Umbilical cord (tissue), 2 donors: ENCODE measurements at places on chromosomes 4 and X.

GRCh38 chrX:46681849-46682248 is 77.1 kb downstream of the SLC9A7 start:
- peak; percentile 25 for DNase-seq

- no peak for DNase-seq
These were observed 196.9 kb downstream of the NSUN7 start for GRCh38 chr4:40946652-40947051.

DNA sequence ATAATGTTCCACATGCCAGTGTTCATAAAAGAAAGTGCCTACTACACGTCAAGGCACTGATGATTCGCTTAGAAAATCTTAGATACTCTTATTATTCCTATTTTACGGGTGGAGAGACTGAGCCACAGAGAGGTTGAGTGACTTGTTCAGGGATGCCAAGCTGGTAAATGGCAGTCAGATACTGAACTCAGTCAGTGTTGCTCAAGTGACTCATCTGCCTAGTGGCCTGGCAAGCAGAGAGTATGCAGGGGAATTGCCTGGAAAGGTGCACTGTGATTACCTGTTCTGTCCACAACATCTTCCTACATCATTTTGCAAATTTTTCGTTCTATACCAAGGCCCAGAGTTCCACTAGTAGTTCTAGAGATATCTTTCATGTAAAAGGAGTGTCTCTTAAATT is 68.4 kb downstream of the RAPGEF2 start:
- no peak for DNase-seq

GRCh38 chrX:47523713-47524166 is 37.3 kb upstream of the ARAF start:
- DNase-seq: no peak

DNA sequence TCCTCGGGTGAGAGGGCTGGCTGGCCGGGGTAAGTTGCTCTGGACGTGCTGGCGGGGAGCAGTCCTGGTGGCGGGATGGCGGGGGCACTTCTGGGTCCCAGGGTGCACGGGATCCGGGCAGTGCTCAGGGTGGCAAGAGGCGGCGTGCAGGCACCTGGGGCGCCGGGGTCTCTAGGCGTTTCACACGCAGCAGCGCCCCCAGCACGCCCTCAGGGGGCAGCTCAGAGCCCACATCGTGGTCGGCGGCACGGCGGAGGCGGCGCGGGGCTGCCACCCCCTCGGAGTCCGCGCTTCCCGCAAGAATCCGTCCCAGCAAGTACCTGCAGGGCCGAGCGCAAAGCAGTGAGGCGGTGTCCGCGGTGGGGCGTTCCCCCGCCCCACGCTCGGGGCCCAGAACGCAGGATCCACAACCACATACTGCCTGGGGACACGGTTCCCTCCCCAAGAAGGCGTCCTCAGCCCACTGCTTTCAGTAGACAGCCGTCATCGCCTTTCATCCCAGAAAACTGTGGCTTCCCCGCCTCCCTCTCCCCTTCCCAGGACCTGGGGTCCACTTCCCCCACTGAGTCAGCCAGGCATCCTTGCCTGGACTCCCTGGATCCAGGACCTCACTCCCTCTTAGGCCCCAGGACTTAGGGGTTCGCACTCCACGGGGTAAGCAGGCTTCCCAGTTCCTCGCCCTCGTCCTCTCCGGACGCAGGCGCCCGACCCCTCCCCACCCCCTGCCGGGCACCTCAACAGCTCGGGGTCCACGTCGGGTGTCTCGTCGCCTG is 4.1 kb downstream of the PCSK1N start:
- no peak for DNase-seq

DNA sequence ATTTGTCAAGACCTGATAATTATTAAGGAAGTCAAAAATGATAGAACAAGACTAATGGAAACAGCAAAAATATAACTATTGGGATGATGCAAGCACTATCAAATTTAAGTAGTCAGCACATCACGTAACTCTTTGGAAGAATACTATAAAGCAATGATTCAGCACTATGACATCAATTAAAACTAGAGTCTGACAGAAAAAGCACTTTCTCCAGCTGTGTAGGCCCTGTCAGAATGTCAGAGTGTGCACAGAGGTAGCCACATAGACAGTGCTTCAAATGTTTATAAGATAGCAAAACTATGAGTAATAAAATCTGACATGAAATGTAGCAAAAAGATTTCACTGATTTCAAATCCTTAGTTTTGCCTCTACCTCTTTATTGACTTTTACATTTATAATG is 1226.6 kb upstream of the ADGRL3 start:
- no peak for DNase-seq

DNA sequence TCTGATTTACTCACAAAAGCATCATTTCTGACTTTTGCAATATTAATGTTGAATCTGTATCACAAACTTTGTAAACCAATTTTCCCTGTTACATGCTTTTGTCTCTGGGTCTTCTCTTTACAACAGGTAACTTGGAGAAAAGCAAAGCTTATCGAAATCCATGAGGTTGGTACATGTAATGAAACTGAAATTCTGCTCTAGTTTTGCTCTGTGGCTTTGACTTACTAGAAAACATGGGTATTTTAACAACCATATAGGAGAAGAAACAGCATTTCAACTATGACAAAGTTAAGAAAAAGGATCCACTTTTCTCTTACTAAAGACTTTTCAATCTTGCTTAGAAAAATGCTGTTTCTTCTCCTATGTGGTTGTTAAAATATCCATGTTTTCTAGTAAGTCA is 645.8 kb downstream of the STIM2 start:
- no peak for DNase-seq

- DNase-seq: no peak
These were observed 76.7 kb upstream of the HS3ST1 start for GRCh38 chr4:11505221-11505971.
